ENCODE measurements at places on chromosomes 4 and X.

- DNase-seq = no peak
These were observed 46.0 kb upstream of the RPL34 start for GRCh38 chr4:108574402-108574801.

DNA sequence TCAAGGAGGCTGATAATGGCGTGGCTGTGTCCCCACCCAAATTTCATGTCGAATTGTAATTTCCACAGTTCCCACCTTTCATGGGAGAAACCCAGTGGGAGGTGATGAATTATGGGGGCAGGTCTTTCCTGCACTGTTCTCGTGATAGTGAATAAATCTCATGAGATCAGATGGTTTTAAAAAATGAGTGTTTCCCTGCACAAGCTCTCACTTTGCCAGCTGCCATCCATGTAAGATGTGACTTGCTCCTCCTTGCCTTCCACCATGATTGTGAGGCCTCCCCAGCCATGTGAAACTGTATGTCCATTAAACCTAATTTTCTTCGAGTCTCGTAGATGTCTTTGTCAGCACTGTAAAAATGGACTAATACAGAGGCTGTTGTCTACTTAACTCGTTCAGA lies 488.3 kb downstream of the SPRY1 start:
- no peak for DNase-seq

DNA sequence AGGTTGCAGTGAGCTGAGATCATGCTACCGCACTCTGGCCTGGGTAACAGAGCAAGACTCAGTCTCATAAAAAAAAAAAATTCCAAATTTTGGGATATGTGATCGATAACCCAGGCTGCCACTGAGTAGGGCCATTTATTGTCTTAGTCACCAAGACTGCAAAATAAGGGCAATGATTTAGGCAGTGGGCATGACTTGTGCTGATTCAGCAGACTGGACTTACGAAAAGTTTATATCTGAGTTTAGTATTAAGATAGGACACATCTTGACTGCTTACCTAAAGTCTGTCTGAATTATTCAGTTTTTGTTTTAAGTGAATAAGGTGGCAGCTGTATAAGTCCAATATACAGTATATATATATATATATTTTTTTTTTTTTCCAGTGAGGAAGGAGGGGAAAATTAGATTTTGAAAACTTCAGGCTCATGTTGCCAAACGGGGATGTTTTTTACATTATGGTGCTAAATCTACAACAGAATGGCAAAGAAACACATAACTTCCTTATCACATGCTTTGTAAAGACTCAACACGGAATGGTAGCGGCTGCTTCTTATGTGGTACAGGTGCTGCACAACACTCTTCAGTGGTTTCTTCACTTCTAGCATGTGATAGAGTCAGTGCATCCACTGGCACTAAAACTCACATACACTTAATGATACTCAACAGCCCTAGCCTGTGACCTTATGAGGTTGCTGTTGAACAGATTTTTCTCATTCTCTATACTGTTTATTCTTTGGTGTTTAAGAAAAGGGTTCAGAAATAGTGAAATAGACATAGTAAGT lies 6.5 kb downstream of the TEX13D start:
- no peak for DNase-seq

GRCh38 chr4:110508827-110509710 lies 33.1 kb downstream of the ENPEP start:
- DNase-seq = no peak

GRCh38 chr4:148431401-148431800 lies 10.8 kb downstream of the NR3C2 start:
- no peak for DNase-seq

- no peak for DNase-seq
These were observed 1.5 kb upstream of the NEIL3 start for GRCh38 chr4:177308125-177308524.

GRCh38 chr4:133493776-133494175 lies 344.7 kb downstream of the PCDH10 start:
- no peak for DNase-seq

DNA sequence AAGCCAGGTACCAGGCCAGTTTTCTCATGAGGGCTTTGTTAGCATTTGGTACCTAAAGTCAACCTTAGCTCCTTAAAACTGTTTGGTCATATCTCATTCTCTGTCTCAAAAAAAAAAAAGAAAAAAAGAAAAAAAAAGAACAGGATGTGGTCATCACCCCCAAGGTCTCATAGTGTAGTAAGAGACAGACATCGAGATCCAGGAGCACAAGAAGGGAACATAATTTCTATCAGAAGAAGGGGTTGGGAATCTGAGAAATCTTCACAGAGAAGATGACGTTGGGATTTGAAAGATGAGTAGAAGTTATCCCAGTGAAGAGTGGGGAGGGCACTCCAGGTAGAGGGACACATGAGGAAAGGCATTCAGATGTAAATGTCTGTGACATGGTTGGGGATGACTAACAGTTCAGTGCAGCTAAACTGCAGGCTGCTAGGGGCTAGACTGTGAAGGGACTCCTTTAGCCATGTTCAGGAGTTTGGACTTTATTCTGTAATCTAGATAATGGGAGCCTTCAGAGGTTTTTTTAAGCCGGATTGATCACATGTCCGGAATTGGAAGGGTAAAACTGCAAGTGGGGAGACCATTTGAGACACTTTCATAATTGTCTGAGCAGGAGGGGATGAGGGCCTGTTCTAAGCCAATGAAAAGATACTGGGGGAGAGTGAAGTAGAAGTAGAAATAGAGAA lies 26.9 kb upstream of the GJB1 start:
- no peak for DNase-seq

GRCh38 chr4:141724646-141725045 lies 88.3 kb downstream of the IL15 start:
- DNase-seq = no peak

- DNase-seq = no peak
These were observed 4.1 kb downstream of the MSANTD1 start for GRCh38 chr4:3252831-3253641.

- DNase-seq = no peak
These were observed 31.5 kb downstream of the SHOX start for GRCh38 chrX:662126-662525.

DNA sequence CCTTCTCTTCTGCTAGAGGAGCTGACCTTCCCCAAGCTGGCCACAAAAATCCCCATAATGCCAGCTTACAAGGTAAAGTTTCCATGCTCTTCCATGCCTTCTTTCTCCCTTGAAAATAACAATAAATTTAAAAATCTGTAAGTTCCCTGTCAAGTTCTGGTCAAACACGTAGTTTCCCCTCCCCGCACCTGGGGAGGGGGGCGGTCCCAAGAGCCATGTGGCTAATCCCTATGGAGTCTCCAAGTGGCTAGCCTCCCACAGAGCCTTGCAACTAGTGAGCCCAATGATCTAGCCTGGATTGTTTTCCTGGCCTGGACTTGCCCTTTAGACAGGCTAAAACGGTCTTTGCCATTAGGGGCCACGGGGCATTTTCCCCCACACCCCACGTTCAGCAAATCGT lies 2.1 kb upstream of the NRK start:
- no peak for DNase-seq

DNA sequence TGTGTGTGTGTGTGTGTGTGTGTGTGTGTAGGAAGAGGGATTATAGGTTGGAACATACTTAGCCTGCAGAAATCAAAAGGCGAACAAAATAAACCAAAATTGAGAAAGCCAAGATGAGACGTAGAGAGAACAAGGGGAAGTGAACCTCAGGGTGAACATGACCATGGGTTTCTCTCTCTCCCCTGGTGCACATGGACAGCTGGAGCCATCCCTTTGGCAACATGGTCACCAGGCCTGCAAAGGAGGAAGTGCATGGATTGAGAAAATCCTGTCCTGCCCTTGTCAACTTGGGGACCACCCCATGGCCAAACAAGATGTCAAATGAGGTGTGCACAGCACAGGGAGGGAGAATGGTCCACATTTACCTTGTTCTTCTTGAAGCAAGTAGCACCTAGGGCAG lies 23.1 kb downstream of the LGI2 start:
- DNase-seq = no peak

GRCh38 chr4:89277412-89277811 lies 30.2 kb downstream of the GPRIN3 start:
- DNase-seq = no peak
